ENCODE measurements at places on chromosomes 12 and 14.

GRCh38 chr14:52402812-52403526, 88.9 kb downstream of the PTGER2 start:
- no peak overlapping the region for H3K4me3 ChIP-seq
- H3K27me3 ChIP-seq, result no peaks in the 10 kb centered on the region
- DNase-seq, result no peak
- peaks cover 45% of the 10 kb centered on the region for H3K4me1 ChIP-seq
- H3K27ac ChIP-seq, result no peak overlapping the region

DNA sequence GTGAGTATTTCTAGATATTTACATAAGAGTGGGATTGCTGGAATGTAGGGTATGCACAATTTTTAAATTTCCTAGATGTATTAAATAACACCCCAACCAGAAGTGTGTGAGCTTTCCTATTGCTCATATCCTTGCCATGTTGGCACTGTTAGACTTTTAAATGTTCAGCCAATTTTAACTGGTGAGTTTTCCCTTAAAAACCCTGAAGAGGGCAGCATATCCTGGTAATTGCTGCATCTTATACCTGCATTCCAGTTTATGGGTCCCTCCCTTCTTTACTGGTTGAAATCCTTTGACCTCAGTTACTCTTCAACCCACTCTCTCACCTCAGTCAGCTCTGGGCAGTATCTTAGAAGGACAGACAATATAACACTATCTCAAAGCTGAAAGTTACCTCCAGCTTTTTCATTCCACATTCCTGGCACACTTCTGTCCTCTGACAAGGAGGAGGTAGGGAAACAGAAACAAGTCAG, 270.6 kb downstream of the PAWR start:
- H3K36me3 ChIP-seq, result no peaks in the 10 kb centered on the region
- no peak for DNase-seq
- H3K27me3 ChIP-seq, result no peaks in the 10 kb centered on the region
- H3K4me3 ChIP-seq, result no peak overlapping the region
- H3K27ac ChIP-seq, result no peak overlapping the region

DNA sequence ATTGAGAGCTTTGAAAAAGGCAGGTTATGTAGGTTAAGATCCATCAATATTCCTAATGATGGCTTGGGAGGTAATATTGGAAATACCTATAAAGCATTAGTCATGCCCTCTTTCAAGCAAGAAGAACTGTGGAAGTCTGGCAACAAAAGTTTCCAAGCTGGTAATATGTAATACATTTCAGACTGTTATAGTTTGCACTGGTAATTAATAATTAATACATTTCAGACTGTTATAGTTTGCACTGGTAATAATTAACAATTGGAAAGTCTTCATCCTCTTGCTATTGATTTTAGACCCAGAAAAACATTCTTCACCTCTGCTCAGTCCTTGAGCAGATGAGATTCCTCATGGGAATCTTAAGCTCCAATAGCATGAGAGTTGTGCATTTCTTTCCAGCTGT, 29.0 kb upstream of the WDR89 start:
- no peak overlapping the region for H3K4me3 ChIP-seq
- no peaks in the 10 kb centered on the region for H3K4me1 ChIP-seq
- DNase-seq, result no peak

DNA sequence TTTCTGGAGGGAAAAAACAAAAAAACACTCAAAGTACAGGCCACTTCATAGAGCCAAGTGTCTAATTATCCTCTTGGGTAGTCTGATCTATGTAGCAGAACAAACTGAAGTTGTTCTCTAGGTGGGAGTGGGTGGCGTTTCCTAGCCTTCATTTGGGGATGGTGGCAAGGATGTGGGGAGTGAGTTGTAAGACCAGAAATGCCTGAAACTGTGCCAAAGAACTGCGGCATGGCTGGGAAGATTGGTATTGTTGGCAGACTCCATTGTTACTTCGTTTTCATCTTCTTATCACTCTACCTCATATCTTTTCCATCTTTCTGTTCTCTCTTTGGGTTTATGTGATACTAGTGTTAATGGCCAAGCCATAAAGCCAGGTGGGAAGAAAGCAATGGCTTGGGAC, 177.3 kb upstream of the DDHD1 start:
- no peaks in the 10 kb centered on the region for H3K4me1 ChIP-seq
- no peaks in the 10 kb centered on the region for H3K36me3 ChIP-seq
- no peak for DNase-seq
- no peak overlapping the region for H3K27ac ChIP-seq
- no peaks in the 10 kb centered on the region for H3K27me3 ChIP-seq
- no peak overlapping the region for H3K4me3 ChIP-seq

DNA sequence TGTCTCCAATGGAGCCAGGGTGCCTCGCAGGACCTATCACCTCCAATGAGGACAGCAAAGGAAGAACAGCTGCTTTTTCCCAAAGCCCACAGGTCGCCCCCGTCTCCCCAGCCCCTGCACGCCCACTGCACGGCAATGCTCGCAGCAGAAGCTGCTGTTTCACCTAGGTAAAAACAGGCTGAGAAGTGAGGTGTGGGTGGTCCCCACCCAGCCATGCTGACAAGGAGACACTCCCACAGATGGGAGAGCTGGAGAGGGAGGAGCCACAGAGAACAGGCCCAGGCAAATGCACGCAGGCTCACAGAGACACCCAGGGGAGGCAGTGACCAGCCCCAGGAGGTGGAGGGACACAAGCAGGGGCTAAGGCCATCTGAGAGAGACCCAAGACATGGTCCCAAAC, 10.4 kb downstream of the CFAP73 start:
- no peak overlapping the region for H3K4me3 ChIP-seq
- no peaks in the 10 kb centered on the region for H3K27me3 ChIP-seq

DNA sequence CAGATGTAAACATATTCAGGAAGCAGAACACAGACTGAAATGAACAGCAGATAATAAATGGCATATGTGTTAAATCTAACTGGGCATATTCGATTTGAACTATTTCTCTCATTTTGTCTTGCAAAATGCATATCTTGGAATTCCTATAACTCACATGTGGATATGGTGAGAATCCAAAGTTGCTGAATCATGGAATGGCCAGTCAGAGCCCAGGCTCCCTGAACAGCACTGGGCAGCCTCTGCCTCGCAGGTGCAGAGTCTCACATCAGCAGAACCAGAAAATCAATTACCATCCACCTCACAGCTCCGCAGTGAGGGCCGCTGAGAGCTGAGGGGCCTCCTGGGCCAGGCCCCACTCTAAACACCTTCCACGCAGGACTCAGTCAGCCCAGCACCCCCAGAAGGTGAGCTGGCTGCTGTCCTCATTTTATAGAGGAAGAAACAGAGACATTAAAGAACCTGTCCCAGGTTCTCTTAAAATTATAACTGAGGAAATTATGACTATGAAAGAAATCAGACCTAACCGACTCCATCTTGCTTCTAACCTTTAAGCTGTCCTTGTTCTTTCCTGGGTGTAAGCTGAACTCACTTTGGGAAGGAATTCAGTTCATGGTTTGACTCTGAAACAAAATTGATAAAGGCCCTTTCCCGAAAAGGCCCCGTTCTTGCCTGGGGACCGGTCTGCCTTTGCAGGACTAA, 269.1 kb upstream of the SFSWAP start:
- no peak overlapping the region for H3K27ac ChIP-seq
- no peaks in the 10 kb centered on the region for H3K27me3 ChIP-seq

Measured in naive thymus-derived CD4-positive, alpha-beta T cell (primary cell).